Activated T-cell treated with anti-CD3 and anti-CD28 coated beads, Interleukin-2, amount 50 U/mL, for 48 hours (primary cell): ENCODE measurements at places on chromosomes 11 and 22.

DNA sequence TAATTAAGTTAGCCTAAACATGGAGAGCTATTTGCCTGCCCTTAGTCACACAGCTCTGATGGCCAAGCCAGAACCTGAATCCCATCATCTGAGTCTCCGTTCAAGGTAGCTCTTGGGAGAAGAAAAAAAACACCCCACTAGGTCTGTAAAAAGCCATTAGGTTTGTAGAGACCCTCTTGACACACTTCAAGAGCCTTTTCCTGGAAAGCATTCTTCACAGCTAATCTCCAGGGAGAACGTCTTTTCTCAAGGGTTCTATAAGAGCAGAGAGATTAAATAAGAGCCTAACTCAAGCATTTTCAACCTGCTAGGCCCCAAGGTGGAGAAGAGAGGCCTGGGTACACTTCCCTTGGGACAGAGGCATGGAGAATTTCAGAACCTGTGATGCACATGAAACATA lies 61.6 kb upstream of the NAV2 start:
- no peak for DNase-seq

- no peak for DNase-seq
Observed at GRCh38 chr11:17721242-17721999, 2.0 kb downstream of the MYOD1 start.

DNA sequence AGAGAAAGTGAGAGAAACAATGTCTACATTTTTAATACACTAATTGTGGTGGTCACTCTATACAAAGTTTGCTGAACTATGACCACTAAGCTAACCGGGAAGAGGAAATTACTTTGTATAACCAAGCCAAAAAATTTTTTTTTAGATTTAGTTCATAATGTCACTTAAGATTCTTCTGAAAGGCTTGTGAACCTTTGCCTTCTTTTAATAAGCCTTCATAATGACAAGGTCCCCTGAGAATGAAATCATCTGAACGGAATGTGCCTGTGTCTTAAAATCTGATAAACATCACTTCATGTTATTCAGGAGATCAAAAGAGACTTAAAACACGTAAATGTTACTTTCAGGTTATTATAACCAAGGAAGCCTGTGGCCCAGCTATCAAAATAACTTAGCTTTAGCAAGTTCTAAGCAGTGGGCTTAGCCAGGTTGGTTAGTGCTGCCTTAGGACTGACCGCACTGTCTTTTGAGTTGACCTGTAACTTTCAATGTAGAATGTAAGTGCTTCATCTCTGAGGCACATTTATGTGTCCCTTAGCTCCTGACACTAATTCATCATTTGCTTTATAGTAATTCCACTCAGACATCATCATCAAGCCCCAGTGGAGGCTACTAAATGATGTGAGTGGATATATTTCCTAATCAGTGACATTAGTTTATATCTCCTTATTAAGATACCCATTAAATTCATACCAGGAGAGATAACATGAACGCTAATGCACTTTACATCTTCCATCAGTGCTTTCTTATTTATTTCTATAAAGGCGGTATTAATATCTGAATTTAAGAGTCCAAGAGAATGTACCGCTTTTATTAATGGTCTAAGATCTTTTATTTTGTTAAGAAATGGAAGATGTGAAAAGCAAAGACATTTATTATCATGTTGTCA lies 122.5 kb downstream of the WNT11 start:
- DNase-seq = no peak

GRCh38 chr11:30346068-30346688 lies 23.3 kb downstream of the ARL14EP start:
- no peak for DNase-seq

DNA sequence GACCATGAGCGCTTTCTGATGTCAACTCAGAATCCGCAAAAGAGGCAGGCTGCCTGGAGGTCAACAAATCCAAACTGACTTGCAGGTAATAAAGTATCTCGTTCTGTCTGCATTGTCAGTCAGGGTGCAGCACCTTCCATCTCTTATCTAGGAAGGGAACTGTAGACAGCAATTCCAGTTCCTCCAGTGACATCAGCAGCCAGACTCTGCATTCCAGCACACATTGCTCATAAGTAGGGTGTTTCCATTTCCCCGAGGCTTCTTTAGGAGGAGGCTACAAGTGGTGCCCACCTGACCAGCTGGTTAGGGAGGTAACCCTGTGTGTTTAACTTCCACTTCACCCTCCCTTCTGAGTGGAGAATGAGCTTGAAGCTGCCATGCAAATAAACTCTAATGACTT lies 53.3 kb downstream of the NTM start:
- no peak for DNase-seq

- DNase-seq = no peak
Observed at GRCh38 chr11:32891657-32892354, 805 bp upstream of the QSER1 start.

DNA sequence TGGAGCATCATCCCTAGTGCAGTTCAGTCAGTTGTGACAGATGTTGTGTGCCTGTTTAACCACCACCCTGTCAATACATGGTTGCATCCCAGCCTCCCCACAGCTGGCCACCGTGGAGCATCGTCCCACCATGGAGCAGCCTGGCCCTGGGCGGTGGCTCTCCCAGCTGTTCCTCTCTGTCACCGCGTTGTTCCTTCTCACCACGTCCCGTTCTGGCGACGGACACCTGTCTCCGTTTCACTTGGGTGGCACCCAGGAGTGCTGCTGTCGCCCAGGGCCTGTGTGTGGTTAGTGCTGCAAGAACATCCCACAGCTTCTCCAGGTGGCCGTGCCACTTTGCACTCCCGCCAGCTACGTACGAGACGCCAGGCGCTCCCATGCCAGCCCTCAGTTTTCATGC lies 26.5 kb downstream of the MUC6 start:
- DNase-seq = no peak

- DNase-seq = no peak
Observed at GRCh38 chr11:40140560-40140959, 1318.9 kb downstream of the LRRC4C start.

DNA sequence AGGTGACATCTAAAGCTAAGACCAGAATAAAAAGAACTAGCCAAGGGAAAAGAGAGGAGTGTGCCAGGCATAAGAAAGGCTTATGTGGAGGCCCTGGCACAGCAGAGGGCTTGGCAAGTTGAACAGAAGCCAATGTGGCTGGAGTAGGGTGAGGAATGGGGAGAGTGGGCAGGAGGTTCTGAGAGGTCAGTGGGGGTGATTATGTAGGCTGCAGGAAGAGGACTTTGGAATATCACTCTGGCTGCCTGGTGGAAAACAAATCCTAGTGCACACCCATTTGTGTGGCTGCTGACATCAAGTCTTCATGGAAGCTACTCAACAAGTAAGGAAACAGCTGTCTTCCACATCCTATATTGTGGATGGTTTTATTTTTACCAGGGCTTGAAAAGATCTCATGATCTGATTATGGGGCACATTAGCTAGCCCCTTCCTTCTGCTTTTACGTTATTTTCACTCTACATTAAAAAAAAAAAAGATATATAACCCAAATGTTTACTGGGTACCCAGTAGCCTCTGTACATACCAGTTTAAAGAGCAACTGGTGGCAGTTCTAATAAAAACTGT lies 3.4 kb downstream of the MRPL16 start:
- DNase-seq = no peak

DNA sequence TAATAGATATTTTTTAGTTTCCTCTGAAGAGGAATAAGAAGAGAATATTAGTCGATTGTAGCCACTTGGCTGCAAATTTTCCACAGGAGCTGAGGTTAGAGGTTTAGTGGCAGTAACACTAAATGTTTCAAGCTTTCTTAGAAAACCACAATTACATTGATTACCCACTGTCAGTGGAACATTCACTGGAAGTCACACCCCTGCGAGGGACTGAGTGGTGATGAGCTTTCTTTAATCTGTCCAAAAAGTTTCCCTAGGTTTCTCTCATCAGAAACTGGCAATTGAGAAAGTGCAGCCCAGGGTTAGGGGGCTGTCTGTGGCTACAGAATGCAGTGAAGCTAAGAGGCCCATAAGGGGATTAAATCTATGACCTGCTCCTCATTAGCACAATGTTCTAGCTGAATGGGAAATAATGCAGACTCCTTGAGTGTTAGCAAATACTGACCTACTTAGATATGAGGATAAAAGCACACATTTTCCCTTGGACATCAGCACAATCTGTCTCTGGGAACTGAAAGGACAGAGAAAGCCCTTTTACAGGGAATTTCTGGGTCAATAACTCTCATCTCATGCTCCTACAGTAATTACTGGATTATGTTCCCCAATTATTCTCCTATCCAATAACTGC lies 189.5 kb downstream of the FAM76B start:
- peak; percentile 48 for DNase-seq

DNA sequence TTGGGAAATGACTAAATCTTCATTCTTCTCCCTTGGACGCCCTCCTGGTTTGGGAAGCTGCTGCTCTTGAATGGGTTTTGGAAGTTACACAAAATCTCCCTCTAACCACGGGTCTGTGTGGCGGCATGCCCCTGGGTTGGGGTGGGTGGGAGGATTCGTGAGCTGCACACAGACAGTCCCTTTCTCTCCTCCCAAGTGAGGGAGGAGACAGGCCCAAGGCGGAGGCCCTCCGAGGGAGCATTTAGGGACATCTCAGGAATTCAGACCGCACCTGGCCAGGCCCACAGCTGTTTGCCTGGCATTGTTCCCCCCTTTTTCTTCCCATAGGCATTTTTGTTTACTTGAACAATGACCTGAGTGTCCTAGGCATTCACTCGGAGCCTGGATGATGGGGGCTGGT lies 94.1 kb downstream of the MPPED1 start:
- DNase-seq = no peak

DNA sequence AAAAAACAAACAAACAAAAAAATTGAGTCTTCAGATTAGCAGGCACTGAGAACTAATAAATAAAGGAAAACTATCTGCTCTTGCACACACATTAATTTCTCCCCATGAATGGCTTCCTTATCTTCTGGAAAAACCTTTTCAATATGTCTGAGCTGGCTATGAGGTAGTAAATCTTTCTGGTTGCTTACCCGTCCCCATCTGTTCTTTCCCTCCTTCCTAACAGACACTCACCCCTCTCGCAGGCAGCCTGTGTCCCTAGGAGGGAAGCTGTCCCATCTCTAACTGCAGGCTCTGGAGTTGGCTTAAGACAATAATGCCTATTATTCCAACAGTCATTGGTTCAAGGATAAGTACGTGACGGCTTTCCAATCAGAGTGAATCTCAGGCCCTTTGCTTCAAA lies 8.2 kb upstream of the SCUBE2 start:
- no peak for DNase-seq

DNA sequence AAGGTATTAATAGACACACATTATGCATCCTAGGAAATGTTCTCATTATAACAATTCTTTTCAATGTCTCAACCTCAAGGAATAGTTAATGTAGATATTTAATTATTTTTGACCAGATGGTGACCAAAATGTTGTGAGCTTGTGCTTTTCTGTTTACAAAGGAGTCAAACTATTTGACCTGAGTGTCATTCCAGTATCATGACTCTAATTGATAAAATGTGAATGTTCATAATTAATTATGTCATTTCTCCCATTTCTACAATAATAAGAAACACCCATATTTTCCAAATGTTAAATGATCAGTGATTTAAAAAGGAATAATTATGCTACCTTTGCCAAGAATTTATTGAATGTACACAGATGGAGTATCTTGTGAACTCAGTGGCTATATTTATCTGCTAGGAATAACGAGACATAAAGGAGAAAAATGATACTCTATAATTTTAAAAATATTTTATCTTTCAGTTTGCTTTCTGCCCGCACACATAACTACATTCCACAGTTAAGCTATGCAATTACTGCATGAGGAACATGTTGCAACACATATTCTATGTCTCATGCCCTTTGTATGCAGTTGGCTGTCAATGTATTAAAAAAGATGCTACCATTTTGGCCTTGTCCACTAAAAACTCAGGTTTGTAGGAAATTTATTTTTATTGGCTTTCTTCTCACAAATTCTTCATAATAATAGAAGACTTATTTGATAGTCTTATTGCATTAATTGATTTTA lies 376.7 kb upstream of the CCDC179 start:
- DNase-seq = no peak

DNA sequence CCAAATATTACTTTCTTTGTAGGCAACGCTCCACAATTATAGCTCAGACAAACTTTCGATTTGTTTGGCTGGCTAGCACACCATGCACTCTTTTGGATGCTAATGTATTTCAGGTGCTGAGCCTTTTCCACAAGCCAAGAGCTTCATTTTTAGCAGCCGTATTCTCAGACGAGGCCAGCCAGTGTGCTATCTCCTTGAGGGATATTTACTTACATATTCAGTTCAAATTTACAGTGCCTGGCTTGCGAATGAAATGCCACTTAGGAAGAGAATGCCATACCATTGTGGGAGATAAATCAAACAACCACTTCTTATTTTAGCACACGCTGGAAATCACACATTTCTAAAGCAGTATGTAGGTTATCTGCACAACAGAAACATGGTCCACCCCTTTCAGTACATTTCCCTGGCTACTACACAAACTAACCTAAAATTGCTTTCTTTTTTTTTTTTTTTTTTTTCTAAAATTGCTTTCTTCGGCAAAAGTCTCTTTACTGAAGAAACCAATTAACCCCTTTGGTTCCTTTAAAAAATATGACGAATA lies 236.9 kb downstream of the CADM1 start:
- no peak for DNase-seq

- DNase-seq = no peak
Observed at GRCh38 chr11:68173926-68174325, 39.2 kb downstream of the KMT5B start.

GRCh38 chr11:27459191-27459590 lies 13.4 kb downstream of the LGR4 start:
- DNase-seq = no peak
